Myocyte (in vitro differentiated cells): ENCODE measurements at places on chromosomes 1 and 21. TPM values are rescaled to one million over a fixed set of nuclear protein-coding genes. Genes with fewer than 3 reads are reported as not detected.

DNA sequence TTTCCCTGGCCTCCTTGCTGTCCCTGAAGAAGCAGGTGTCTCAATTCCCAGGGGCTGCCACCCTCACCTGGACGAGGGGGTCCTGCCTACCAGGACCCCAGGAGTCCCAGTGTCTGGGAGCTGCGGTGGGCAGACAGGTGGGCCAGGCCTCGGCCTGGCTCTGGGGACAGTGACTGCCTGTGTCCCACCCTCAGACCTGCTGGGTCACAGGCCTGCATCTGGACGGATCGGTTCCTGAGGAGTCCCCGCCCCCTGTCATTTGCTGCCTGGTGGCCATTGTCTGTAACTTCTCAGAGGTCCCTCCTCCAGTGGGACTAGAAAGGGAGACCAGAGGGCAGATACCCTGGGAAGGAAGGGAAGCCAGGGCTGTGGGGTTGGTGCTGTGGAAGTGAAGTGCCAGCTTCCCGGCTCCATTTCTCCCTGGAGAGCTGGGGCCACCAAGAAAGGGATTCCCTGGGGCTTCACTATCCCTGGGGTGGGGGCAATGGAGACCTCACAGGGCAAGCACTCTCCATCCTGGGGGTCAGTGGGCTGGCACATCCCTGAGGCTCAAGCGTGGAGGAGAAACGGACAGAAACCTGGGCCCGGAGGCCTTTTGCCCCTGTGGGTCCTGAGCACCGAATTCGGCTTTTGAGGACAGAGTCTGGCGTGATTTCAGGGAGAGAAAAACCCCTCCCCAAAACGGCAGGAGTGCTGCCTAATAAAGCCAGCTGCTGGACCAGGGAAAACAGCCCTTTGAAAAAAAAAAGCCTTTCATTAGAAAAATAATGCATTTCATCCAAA is 157.3 kb downstream of the PEX14 start:
- no peak for DNase-seq

GRCh38 chr21:15776818-15777217 is 47.0 kb downstream of the USP25 start:
- no peak for DNase-seq

DNA sequence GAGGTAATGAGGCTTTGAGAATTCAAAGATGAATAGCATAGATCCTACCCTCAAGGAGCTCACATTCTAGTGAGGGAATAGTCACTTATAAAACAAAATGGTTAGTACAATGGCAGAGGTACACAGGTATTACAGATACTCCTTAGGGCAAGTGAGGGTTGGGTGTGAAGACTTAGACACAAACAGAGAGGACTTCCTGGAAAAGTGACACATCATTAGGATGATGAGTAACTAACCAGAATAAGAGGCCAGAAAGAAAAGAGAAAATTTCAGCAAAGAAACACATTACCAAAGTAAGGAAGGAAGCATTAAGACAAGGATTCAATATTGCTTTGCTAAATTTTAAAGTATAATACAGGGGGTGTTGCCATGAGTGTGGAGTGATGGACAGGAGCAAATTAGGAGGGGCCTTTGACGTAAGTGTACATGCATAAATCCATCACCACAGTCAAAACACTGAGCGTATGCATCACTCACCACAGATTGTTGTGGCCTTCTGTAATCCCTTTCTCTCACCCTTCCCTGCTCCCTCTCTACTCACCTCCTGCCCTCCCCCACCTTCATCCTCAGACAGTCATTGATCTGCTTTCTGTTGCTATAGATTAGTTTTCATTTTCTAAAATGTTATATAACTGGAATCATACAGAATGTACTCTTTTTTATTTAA is 7.9 kb downstream of the CD53 start:
- DNase-seq = no peak

GRCh38 chr1:91769742-91770141 is 116.2 kb downstream of the TGFBR3 start:
- DNase-seq = peak; percentile 66

- DNase-seq = no peak
Measured at GRCh38 chr21:46078322-46078977, 19.5 kb upstream of the COL6A2 start.

DNA sequence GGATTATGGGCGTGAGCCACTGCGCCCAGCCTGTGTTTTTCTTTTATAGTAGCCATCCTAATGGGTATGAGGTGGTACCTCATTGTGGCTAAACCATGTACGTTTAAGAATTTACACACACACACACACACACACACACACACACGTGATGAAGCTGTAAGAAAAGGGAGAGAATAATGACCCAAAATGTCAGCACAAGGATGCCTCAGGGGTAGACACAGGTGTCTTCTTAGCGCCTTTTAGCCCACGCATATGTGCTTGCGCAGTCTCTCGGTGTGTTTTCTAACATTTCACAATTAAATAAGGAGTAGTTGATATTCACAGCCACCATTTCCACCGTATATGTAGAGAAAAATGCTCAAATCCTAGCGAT is 782 bp upstream of the PFKL start:
- DNase-seq = no peak

DNA sequence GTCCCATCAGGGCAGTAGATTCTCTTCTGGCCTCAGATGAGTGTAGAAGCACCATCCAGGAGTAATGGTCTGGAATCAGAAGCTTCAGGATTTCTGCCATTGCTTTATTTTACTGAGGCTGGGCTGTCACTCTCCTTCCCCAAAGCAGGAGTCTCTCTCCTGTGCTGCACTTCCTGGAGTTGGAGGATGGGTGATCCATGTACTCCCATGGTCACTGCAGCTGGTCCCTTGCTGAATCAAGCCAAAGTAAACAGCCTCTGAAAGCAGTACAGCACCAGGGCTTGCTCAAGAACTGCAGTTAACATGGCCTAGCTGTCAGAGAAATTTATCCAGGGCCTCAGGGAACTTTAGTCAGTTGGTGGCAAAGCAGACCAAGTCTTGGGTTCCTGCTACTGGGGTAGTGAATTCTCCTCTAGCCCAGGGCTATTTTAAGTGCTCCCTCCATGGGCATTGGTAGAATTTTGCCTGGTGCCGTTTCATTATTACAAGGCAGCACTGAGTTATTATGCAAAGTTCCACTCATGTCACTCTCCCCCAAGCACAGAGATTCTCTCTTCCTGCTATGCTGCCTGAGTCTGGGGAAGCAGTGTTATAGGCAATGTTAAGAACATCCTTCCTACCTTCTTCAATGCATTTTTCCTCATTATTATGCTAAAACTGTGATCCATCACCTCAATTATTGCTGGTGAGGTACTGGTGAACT is 29.5 kb downstream of the DRAM2 start:
- peak; percentile 1 for DNase-seq

- DNase-seq = no peak
Measured at GRCh38 chr1:121413821-121414220, 229.0 kb downstream of the SRGAP2C start.

DNA sequence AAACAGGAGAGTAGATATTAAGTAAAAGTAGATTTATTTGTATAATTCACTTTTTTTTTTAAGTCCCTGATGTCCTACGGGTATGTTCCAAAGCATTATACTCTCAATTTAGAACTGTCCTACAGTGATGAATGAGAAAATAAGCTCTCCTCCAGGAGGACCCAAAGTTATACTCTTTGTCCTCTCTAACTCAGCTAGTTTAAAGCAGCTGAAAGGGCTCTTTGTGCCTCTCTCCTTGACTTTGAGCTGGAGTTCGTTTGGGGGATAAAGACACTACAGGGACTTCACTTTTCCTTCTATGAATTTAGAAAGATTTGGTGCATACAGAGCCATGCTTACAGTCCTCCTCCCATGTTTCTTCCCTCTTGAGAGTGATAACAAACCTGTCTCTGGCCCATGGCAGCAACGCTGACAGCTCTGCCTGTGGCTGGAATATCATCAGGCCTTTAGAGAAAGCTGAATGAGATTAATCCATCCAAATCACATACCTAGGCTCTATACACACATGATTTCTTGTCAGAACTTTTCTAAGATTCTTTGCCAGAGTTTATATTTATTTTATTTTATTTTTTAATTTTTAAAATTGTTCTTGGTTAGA is 134.3 kb downstream of the PIK3R3 start:
- DNase-seq = no peak

- DNase-seq = peak; percentile 61
Measured at GRCh38 chr1:223041481-223041880, 101.6 kb downstream of the TLR5 start.

DNA sequence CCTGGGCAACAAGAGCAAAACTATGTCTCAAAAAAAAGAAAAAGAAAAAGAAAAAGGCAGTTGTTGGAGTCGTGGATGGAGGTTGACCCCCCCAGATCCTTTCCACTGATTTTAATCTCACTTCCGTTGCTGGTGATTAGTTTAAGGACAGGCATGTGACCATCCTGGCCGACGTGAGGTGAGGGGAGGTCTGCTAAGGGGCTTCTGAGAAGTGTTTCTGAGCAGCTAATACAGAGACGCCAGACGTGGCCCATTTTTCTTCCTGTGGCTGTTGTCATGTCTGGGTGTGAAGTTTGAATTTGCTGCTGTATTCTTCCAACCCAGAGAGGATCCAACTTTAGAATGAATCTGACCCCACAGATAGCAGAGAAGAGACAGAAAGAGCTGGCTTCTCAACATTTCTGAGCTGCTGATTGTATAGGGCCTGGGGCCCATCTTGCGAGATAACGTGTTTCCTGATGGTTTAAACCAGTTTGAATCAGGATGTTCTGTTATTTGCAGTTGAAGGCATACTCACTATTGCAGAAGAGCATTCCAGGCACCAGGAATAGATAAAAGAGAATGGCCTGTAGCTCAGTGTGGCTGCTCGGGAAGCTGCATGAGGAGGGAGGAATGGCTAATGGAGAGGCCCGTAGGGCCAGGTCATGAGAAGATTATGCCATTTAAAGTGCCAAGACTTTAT is 22.8 kb upstream of the SSBP3 start:
- no peak for DNase-seq

DNA sequence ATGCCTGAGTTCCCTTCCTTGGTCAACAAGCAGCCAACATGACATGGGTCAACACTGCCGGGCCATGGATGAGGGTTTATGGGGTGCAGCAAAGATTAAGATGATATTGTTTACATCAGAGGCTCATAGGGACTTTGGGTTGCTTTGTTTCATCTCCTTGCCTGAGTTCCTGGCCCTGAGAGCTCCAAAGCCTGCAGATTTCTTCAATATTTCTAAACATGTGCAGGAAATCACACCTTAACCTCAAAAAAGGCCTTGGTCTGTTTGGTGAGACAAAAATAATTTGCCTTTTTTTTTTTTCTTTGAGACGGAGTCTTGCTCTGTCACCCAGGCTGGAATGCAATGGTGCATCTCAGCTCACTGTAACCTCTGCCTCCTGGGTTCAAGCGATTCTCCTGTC is 876 bp downstream of the SLAMF8 start:
- DNase-seq = no peak

DNA sequence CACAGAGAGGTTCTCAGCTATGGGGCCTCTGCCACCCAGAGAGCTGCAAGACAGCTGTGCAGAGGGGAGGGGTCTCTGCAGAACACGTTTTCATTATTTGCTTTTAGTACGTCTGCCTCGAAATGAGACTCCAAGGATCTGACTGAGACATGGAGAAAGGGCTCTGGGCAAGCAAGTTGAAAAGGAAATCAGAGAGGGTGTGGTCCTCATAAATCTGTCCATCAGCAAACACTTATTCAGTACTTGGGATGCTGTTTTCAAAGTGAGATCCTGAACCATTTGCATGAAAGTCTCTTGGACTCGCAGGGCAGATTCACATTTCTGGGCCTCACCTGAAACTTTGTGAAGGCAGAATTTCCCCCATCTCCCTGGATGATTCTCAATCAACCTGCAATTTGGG is 197.4 kb upstream of the GALNT2 start:
- no peak for DNase-seq

GRCh38 chr1:201653233-201653632 is 114.3 kb downstream of the NAV1 start:
- DNase-seq = no peak

GRCh38 chr1:29749024-29749945 is 513.0 kb downstream of the PTPRU start:
- DNase-seq = no peak

GRCh38 chr1:248856176-248856575 is 2.7 kb downstream of the ZNF692 start:
- DNase-seq = no peak

DNA sequence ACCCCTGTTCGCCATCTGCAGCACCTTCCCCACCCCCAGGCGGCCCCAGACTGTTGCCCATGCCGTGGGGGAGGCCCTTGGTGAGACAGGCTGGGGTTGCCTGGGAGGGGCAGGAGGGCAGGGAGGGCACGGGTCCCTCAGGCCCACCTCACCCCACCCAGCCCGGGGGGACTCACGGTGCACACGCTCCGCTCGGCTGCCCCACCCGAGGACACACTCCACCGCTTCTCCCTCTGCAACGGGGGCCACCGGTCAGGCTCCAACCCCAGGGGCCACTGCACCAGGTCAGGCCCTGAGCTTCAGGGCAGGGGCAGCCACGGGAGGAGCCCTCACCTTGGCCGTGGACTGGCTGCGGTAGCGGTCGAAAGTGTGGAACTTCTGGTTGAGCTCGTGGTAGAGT is 24.0 kb upstream of the COL16A1 start:
- DNase-seq = no peak

DNA sequence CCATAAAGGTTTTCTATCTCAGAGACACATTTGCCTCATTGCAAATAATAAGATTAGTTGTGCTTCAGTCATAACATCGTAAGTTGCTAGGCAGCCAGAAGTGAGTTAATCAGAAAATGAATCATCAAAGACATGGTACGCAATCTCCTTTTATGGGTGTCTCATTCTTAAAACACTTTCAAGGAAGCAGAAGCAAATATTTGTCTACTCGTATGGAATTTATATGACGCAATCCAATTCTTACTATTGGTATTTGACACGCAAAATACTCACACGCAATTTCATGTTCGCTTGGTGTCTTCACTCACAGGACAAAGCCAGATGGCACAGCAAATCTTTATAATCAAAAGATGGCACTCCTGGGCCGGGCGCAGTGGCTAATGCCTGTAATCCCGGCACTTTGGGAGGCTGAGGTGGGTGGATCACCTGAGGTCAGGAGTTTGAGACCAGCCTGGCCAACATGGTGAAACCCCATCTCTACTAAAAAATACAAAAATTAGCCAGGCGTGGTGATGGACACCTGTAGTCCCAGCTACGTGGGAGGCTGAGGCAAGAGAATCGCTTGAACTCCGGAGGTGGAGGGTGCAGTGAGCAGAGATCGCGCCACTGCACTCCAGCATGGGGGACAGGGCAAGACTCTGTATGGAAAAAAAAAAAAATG is 56.4 kb downstream of the HLCS start:
- DNase-seq = peak; percentile 74

DNA sequence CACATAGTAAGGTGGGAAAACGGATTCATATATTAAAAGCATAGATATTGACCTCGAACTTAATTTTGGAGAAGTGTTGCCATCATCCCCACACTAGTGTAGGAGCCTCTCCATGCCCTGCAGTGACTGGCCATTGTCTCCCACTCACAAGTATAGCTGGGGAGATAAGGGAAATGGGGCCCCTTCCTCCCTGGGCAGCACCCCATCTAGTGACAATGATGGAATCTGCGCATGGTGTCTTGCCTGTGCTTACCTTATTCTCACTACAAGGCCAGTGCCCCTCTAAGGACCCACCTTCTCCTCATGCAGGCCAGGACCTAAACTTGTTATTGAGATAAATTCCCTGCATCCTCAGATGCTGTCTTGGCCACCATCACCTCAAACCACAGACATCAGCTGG is 374.9 kb downstream of the NTNG1 start:
- no peak for DNase-seq

Gene SPRR2A
- total RNA-seq = not detected in 2 replicates

Gene DIO1
- total RNA-seq = not detected in 2 replicates

Gene SLC9C2
- total RNA-seq = 0.03 TPM in 1 of 2 replicates, not detected in the other

Gene HCN3
- total RNA-seq = 2.1 and 3.0 TPM in 2 replicates

Gene MROH9
- total RNA-seq = 0.16 TPM in 1 of 2 replicates, not detected in the other

Gene UBL4B
- not detected in 2 replicates for total RNA-seq

Gene C4BPA
- total RNA-seq = not detected in 2 replicates

Gene CELA3A
- 0.78 and 2.6 TPM in 2 replicates for total RNA-seq

Gene DCST1
- total RNA-seq = not detected in 2 replicates

Gene DPH2
- 34.2 and 36.3 TPM in 2 replicates for total RNA-seq

Gene CCDC181
- total RNA-seq = 0.47 and 1.2 TPM in 2 replicates
